ENCODE measurements at places on chromosomes 7 and 10.

- DNase-seq: peak; percentile 95
Measured at GRCh38 chr10:110511734-110512449, 14.2 kb downstream of the DUSP5 start.

DNA sequence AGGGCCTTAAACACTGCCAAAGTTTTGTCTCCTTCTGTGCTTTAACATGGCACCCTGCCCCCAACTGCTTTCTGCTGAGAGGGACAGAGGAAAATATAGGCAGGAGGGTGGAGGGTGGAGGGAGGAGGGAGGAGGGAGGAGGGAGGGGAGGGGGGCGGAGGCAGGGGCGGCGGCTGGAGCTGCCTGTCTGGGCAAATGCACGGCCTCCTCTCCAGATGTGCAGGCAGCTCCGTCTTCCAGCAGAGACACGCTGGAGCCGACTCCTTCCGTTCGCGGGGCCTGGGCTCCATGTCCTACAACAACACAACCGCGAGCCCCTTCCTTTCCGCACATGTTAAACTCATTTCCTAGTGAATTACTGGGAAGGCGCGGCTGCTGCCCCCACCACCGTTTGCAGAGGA, 14.2 kb downstream of the EBF3 start:
- no peak for DNase-seq

DNA sequence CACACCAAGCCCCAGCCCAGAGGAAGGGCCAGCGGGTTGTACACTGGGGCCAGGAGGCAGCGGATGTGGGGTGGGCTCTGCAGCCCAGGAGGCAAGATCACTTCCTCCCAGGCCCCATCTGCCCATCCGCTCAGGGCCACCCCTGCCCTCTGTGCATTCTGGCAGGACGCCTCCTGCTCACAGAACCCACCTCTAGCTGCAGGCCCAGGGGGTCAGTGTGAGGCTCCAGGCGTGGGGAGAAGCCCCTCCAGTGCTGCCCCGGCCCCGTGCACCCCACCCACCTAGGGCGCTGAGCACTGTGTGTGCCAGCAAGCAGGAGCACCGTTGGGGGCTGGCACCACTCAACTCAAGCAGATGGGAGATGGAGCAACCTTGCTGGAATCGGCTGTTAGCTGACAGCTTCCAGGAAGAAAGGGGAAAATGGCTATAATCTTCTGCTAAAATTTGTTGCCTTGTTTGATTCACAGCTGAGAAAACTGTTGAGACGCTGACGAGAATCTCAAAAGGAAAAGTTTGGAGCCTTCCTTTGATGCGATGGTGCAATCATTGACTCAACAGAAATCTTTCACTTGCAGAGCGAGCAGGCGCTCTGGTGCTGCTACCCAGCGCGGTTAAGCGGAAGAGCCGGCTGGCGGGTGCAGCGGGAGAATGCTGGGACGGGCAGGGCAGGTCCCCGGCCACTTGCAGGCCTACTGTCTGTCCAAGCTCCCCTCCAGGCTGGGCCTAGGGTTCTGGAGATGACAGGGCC, 276.1 kb downstream of the ELFN1 start:
- no peak for DNase-seq

DNA sequence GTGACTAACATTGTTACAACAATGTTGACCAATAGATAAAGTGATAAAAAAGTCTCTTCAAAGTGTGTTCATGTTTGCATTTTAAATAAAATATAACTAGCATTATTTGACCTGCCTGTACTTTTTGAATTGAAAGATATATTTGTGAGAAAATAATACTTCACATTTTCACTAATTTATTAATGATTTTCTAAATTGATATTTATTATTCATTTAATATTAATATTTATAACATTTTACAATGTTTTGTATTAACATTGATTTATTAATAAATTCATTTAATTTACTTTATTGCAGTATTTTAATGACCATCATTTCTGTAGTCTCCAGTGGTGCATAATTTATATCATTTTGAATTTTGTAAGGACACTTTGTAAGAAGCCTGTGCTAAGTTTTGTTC, 150.0 kb upstream of the BET1 start:
- DNase-seq: no peak

GRCh38 chr10:25125201-25125611, 49.6 kb upstream of the GPR158 start:
- no peak for DNase-seq

GRCh38 chr7:137986252-137987017, 15.5 kb downstream of the CREB3L2 start:
- DNase-seq: no peak

- DNase-seq: no peak
Measured at GRCh38 chr10:121830101-121830500, 97.7 kb downstream of the ATE1 start.

DNA sequence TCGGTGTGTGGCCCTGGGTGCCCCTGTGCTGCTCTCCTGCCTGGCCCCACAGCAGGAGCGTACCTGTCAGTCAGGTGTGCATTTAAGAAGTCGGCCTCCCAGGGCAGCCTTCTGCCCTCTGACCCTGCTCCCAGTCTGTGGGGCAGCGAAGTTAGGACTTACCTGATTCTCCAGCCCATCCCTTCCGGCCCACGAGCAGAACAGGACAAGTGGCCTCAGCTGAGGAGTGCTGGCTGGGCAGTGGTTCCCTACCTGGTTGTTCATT, 24.7 kb downstream of the CTBP2 start:
- no peak for DNase-seq

DNA sequence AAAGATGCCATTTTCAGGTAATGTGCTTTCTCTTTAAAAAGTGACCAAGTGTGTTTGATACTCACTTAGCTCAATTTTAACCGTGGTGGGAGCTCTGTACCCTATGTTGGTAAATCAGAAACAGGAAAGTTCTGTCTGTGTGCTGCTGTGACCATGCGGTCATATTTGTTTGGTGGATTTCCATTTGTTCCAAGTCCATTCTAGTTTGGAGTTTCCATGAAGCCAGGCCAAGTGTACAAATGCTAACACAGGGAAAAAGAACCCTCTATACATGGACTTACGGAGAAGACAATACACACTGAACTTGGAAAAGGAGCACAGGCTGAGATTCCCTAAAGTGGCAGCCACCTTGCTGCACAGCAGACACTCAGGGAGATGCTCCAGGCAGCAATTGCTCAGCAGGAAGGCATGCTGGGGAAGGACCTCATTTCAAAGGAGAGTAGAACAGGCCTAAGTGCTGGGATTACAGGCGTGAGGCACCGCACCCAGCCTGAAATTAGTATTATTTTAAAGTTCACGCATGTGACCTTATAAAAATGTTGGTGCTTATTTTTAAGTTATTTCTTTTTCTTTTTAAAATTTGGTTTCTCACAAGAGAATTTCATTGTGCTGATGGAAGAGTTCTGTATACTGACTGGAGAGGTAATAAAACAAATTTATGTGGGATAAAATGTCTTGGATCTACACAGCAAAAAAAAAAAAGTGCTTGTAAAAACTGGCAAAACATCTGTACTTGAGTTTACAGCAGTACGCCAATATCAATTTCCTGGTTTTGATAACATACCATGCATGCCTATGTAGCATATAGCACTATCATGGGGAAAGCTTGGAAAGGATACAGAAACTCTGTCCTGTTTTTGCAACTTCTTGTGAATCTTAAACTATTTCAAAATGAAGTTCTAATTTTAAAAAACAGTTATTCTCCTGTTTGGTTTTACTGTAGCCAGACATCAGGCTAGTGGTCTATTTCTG, 436.2 kb downstream of the KCNMA1 start:
- no peak for DNase-seq

DNA sequence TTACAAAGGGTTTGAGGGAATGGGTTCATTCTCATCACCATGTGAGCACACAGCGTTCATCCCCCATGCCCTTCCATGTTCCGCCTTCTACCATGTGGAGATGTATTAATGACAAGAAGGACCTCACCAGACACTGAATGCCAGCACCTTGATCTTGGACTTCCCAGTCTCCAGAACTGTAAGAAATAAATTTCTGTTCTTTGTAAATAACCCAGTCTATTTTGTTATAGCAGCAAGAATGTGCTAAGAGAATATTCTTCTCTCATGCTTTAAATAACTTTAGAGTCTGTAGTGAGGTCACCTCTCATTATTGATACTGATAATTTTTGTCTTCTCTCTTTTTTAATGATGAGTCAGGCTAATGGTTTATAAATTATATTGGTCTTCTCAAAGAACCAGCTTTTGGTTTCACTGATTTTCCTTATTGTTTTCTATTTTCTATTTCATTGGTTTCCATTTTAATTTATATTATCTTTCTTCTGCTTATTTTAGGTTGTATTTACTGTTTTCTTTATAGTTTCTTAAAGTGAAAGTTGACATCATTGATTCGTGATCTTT, 3.1 kb upstream of the PDIA4 start:
- no peak for DNase-seq

DNA sequence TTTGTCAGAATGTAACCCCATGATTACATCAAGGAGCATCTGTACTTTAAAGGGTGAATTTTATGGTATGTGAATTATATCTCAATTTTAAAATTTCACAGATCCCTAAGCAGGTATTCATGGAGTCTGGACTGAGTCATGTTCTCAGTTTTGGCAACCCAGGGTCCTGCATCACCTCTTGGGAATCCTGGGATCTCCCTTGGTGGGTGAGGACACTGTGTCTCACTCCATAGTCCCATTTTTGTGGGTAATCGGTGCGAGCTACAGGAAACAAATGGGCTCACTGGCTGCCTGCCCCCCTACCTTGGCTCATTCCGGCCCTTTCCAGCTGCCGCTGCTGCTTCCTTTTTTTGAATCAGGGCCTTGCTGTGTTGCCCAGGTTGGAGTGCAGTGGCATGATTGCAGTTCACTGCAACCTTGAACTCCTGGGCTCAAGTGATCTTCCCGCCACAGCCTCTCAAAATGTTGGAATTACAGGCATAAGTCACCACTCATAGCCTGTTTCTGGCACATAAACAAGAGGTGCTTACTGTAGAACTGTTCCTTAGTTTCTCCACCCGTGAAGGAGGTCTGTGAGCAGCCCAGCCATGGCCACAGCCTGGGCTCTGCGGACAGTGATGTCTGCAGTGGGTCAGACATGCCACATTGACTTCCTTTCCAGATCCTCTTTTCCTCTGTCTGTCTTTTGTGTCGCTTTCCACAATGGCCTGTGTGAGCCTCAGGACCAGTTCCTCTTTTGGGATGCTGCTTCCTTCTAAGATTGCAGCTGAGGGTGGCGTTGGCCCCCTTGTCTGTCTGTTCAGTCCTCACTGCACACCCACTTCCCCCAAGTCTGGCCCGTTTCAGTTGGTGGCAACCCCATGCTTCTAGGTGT, 14.5 kb downstream of the PALD1 start:
- DNase-seq: no peak

DNA sequence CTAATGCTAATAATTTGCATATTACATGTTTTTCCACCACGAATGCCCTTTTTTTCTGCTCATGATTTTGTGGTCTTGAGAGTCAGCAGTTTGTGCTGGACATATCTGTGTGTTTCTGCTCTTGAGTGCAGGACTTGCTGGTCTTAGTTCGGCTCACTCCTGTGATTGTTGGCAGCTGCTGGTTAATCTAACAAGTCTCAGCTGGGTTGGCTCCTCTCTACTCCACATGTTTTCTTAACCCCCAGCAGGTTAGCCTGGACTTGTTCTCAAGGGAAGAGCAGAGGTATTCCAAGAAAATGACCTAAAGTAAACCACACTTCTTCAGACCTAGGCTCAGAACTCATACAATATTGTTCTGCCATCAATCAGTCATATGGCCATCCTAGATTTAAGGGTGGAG, 1238.9 kb downstream of the XPNPEP1 start:
- no peak for DNase-seq

DNA sequence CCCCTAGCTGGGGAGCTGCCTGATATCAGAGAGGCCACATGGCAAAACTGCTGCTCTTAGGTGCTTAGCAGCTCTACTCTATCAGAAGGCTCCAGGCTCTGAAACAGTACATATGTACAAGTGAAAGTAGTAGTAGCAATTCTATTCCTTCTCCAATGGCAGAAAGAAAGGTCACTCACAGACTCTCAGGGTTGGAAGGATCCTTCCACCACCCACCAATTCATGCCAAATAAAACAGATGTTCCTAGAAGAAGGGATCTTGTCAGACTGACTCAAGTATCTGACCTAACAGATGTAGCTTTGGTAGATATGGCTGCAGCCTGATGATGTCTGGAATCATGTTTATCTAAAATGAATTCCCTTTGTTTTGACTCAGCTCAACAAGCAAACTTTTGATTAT, 8.0 kb upstream of the ALDH18A1 start:
- DNase-seq: no peak

- no peak for DNase-seq
Measured at GRCh38 chr10:15374156-15374555, 3.1 kb upstream of the FAM171A1 start.

- peak; percentile 37 for DNase-seq
Measured at GRCh38 chr7:129882531-129882930, 70.2 kb downstream of the UBE2H start.
